Fibroblast of skin of back (primary cell): ENCODE measurements at places on chromosomes 12 and 14.

GRCh38 chr14:91228112-91229004 lies 16.1 kb downstream of the GPR68 start:
- DNase-seq: peak; percentile 47

DNA sequence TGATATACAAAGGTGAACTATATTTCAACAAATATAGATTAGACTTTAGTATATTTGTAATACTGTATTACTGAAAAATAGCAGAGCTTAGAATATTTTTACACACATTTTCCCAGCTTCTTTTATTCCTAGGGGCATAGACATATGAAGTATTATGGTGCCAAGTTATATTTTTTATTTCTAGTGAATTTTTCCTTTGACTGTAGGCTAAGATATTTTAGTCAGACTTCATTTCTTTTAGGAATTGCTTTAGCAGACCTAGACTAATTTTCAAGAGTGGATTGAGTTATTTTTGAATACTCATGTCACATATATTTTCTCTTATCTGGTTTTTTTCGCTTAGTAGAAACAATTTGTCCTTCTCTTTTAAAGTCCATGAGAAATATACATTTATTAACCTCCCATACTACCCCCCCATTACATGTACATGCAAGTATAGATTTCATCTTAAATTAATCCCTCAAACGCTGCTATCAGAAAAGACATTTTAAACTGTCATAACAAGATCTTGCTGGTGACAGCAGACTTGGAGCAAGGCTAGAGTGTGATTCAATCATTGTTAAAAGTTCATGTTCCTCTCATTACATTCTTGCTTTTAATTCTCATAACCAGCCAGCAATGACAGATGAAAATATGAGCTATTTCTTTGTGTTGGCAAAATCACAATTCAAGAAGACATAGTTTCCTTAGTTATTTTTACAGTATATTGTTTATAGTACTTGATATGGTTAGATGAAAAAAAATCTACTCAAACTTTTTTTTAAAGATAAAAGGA lies 456.1 kb downstream of the AEBP2 start:
- DNase-seq: peak; percentile 82

GRCh38 chr12:102052192-102053061 lies 9.4 kb downstream of the WASHC3 start:
- no peak for DNase-seq

GRCh38 chr12:89177802-89178395 lies 174.4 kb downstream of the DUSP6 start:
- DNase-seq: no peak

GRCh38 chr12:84727961-84728360 lies 184.6 kb downstream of the SLC6A15 start:
- no peak for DNase-seq

- peak; percentile 78 for DNase-seq
Measured at GRCh38 chr14:103657471-103657870, 28.5 kb downstream of the KLC1 start.

DNA sequence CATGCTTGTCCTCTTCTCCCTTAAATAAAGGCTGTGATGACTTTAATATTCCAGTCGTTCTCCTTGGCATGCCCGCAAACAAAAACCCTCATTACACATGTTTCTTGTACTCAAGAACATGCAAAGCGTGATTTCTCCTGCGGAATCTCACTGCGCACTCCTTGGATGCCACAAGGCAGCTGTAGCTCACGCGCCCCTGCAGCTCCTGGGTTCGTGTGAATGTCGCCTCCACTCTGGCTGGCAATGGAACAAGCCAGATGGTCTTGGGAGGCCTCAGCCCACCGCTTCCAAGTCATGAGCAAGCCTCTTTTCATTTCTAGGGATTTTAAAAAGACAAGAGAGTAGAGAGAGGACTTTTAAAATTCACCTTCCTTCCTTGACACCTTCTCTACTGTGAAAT lies 403.8 kb downstream of the PCNX1 start:
- no peak for DNase-seq

GRCh38 chr14:39315859-39316444 lies 82.2 kb downstream of the MIA2 start:
- DNase-seq: no peak

DNA sequence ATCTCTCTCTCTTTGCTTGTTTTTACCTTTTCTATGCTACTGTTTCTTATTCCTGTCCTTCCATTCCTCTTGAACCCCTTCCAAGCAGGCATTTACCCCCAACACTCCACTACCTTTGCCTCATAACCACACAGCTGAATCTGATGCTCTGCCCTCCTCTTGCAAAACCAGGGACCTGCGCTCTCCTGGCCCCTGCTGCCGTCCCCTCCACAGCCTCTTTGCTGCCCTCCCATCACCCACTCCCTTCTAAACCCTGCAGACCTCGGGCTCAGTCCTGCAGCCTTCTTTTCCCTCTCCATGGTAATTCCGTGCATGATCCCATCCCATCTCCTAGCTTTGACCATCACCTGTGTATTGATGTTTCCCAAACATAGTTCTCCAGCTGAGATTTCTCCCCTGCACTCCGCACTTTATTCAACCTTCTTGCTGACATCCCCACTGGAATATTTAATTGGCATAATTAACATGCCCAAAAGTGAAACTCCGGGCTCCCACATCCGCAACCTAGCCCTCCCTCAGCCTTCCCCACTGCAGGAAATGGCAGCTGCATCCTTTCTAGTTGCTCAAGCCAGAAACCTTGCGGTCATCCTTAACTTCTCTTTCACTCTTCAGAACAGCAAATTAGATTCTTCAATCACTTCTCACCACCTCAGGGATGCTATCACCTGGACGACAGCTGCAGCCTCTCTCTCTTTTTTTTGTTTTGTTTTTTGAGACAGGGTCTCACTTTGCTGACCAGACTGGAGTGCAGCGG lies 16.0 kb downstream of the FIGNL2 start:
- DNase-seq: no peak

GRCh38 chr12:107522692-107523477 lies 162.7 kb upstream of the PWP1 start:
- DNase-seq: no peak

DNA sequence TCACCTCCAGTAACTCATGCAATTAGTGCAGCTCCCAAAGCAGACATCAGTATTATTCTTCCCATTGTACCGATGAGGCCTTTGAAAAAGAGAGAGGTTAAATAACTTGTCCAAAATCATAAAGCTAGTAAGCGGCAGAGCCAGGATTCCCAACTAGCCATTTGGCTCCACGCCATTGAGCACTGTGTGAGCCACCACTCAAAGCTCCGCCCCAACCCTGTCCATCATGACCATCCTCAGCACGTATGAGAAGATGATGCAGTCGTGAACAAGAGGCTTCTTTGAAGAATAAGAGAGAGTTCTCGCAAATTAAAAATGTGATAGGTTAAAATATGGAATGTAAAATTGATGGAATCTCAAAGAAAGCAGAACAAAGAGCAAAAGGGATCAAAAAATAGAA lies 14.6 kb downstream of the CLMN start:
- DNase-seq: no peak

DNA sequence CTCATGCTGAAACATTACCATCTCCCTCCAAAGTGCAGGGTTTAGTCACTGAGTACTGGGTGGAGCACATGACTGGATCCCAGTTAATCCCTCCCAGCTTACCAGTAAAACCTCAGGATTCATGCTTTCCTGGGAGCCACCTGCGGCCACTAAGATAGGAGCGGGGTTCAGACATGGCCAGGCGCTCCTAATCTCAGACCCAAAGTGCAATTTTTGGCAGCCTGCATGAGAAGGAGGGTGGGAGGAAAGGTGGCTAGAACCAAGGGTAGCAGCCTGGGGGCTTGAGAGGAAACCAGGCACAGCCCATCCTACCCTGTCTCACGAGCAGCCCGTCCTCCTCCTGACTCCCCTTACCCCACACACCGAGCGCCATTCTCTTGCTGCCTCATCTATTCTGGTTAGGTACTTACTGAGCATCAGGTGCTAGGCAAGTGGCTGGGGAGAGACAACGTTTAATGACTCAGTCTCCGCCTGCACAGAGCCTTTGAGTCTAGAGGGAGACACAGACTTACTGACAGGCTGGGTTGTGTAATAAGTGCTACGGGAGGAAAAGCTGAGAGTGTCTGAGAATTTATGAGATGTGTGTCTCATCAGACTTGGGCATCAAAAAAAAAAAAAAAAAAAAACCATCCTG lies 9.9 kb downstream of the GPRC5A start:
- peak; percentile 89 for DNase-seq

DNA sequence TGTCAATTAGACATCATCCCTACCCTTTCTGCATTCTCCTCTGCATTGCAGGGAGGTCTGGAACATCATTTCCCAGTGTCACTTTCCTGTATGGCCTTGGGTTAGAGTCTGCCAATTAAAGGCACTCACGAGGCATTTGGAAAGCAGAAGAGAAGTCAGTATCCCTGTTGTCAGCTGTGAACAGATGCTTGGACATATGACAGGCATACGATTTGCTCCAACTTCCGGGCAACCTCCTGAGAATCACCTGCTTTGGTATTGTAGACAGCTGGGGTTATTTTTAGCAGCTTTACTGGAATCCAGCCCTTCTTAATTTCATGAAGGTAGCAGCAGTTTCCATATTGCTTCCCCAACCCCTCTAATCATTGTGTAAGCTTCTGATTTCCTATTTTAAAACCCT lies 88.7 kb upstream of the DHRS4 start:
- no peak for DNase-seq

GRCh38 chr12:57377103-57377840 lies 53.6 kb downstream of the R3HDM2 start:
- DNase-seq: no peak

GRCh38 chr14:59126714-59127436 lies 61.6 kb upstream of the DAAM1 start:
- peak; percentile 61 for DNase-seq

DNA sequence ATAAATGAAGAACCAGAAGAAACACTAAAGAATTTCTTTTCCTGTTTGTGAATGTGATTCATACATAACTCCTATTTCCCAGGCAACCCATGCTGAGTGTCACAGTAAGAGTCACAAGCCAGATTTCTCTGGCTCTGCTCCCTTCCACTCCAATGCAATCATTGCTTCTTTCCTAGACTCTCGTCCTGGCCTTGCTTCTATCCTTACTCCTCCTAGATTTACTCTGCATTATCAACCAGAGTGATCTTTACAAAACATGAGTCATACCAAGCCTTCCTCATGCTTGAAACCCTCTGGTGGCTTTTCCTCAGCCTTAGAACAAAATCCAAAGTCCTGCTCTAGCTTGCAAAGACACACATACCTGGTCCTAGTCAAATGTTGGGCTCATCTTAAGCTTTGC lies 13.3 kb downstream of the IL22 start:
- DNase-seq: peak; percentile 95

DNA sequence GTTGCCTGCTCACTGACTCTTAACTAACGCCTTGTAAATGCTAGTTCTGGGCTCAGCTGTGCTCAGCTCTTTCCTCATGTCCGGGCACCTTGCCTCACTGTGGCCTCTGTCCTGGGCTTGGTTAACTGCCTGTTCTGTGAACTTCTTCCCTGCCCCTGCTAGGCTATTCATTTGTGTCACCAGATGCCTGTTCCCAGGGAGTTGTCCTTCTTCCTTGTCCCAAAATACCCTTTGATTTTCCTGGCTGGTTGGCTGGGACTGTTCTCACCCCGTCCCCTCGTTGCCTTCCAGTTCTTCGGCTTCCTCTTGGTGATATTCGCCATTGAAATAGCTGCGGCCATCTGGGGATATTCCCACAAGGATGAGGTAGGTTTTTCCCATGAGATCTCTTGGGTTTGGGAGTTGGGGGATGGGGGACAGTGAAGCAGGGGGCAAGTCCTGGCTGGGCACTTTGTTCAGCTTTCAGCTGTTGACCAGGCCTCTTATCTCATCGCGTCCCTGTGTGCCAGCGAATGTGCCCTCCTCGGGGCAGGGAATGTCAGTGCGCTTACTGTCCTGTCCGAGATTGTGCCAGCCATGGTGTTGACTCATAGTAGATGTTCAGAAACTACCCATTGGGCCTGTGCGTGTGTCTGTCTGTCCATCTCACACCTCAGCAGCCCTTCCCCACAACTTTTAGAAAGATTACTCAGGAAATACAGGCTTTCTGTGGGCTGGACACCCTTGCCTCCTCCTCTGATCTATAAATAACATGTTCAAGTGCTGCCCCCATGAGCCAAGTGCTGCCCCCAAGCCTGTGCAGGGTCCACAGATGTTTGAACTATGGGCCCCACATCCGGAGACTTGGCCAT lies 33.1 kb downstream of the CD9 start:
- no peak for DNase-seq

DNA sequence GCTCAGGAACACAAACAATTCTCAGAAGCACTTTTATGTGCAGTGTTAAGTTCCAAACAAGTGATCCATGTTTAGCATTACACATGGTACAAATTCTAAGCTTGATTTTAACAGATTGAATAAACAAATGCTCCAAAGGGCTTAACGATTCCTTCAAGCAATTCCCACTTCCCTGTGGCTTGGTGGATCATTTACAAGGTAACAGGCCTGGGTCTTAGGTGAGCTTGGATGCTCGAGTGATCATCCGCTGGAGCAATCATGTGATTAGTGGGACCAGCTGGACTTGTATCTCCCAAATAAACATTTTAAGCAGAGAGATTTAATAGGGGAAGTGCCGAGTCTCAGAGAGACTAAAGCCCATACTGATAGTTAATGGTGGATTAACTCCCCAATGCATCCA lies 70.7 kb downstream of the CALM1 start:
- no peak for DNase-seq

DNA sequence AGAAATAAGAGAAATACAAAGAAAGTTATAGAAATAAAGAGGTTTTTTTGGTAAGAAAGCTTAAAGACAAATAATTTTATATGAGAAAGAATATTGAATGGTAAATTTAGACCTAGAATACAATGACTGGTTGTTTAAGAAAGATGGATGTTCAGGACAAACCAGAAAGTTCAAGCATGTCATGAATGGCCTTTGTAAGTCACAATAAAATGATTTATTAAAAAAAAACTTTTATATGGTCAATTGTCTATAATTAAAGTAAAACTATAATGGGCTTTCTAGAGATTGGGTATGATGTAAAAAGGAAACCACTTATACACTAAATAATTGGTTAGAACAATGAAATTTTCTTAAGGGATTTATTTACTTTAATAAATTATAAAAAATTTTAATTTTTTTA lies 19.8 kb upstream of the CAPRIN2 start:
- no peak for DNase-seq

- DNase-seq: no peak
Measured at GRCh38 chr14:96417254-96417653, 25.3 kb downstream of the AK7 start.

GRCh38 chr14:96095581-96096476 lies 56.7 kb downstream of the C14orf132 start:
- DNase-seq: peak; percentile 82

GRCh38 chr14:94180655-94181271 lies 6.6 kb downstream of the PPP4R4 start:
- DNase-seq: peak; percentile 46

- no peak for DNase-seq
Measured at GRCh38 chr12:30977124-30977523, 50.6 kb downstream of the TSPAN11 start.

DNA sequence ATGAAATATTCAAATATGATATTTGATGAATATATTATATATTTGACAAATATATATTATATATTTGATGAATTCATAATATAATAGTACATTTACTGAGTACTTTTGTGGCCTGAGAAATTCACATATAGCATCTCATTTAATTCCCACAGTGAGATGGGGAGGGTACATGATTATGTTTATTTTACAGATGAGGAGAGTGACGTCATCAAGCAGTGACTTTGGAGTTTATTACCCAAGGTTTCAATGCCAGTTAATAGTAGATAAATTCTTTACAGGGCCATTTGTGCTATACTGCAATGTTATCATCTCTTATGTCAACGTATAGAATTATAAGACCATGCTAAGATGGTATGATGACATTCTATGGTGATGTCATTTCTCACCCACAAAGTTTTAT lies 352.7 kb downstream of the TMTC2 start:
- DNase-seq: no peak

GRCh38 chr12:122888232-122888752 lies 7.6 kb downstream of the VPS37B start:
- peak; percentile 39 for DNase-seq

GRCh38 chr12:65785500-65785899 lies 38.8 kb upstream of the HMGA2 start:
- no peak for DNase-seq
